Putamen (tissue), 1 donor: ENCODE measurements at places on chromosomes 11 and 22.
A peak's percentile ranks its signal among the peaks of the same experiment; 100 is the strongest.

GRCh38 chr11:120027546-120028180 lies 110.2 kb downstream of the TRIM29 start:
- no peak for DNase-seq

- DNase-seq, result no peak
Measured at GRCh38 chr11:19931771-19932369, 219.2 kb downstream of the NAV2 start.

DNA sequence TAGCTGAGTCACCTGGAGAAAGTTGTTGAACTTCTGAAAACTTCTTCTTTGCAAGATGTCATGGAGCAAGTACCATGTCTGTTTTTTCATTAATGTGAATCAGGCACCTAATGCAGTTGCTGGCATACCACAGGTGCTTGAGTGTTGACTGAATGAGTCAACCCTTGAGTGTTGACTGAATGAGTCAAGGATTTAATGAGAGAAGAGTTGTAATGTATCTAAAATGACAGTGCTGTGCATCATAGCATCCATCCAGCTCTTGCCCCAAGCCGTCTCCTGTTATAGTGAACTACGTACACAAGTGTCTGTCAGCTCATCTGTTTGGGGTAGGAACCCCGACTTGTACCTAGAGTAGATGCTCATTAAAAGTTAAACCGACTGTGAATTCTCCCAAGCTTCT lies 93.1 kb downstream of the CWC15 start:
- no peak for DNase-seq

- DNase-seq, result no peak
Measured at GRCh38 chr11:64510759-64511158, 80.3 kb upstream of the SLC22A12 start.

- peak; percentile 75 for DNase-seq
Measured at GRCh38 chr11:19742588-19743292, 30.1 kb downstream of the NAV2 start.

GRCh38 chr11:80086496-80087055 lies 645.7 kb upstream of the TENM4 start:
- DNase-seq, result no peak

DNA sequence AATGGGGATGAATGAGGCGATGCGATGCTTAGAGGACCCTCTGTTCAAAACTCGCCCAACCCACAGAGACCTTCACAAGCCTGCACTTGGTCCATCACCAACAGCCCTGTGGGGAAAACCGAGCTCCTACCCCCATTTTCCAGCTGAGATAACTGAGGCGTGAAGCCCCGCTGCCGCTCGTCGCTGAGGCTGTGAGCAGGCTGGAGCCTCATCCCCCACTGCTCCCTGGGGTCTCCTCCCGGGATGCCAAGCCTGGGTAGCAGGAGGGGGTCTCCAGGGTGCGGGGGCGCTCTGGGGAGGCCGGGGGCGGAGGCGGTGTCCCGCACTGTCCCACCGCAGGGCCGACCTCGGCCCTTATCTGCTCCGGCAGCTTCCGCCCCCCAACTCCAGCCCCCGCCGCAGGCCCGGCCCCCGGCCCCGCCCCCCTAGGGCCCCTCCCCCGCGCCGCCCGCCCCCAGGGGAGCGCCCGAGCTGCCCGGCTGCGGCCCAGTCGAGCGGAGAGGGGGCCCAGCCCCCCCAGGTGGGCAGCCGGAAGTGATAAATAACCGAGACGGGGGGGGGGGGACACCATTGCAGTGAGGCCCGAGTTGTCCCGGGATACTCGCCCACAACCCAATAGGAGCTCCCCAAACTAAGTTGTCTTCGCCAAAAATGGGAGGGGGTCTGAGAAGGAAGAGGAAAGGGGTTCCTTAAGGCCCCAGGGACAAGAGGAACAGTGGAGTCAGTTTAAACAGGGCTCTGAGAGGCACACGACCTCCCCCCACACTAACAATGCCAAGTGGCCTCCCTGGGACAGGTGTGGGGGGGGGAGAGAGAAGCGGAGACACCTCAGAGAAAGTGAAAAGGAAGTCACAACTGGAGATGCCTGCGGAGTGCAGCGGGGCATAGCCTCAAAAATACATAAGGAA lies 8.3 kb upstream of the SLC39A13 start:
- no peak for DNase-seq

- peak; percentile 50 for DNase-seq
Measured at GRCh38 chr22:40024201-40025061, 29.7 kb downstream of the FAM83F start.

DNA sequence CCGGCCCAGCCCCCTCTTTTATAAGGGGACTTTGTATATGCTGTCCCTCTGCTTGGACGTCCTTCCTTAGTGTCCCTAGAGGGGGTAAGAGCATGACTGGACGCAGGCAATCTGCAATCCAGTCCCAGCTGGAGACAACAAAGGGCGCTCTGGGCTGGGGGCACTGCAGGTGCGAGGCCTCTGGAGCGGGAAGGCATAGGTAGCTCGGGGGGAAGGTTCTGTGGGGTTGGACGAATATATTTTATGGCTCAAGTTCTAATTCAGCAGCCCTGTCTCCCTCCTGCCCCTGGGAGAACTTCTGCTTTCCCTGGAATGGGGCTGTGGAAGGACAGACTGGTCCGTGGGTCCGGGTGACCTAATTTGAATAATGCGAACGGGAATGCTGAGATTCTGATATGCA lies 40.0 kb downstream of the KCNJ4 start:
- DNase-seq, result no peak

DNA sequence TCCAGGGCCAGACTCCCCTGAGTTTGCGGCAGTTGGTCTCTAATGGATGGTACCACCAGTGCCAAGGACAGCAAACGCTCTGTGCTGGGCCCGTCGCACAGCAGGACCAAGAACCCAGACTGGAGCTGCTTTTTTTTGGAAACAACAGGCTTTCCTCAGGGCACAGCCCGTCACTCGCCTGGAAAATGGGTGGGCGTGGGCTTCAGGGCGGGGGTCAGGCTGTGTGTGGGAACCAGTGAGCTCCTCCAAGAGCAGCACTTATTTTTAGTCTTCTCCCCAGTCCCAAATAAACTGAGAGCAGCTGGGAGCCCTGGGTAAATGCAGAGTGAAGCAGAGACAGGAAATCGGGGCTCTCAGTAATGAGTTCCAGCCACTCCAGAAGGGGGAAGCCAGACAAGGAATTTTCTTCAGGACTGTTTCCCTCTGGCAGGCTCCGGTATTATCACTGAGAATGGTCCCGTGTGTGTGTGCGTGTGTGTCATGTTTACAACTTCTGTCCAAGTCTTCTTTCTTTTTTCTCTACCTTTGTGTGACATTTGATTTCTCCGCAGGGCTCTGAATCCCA lies 63.0 kb downstream of the PPFIBP2 start:
- DNase-seq, result no peak

DNA sequence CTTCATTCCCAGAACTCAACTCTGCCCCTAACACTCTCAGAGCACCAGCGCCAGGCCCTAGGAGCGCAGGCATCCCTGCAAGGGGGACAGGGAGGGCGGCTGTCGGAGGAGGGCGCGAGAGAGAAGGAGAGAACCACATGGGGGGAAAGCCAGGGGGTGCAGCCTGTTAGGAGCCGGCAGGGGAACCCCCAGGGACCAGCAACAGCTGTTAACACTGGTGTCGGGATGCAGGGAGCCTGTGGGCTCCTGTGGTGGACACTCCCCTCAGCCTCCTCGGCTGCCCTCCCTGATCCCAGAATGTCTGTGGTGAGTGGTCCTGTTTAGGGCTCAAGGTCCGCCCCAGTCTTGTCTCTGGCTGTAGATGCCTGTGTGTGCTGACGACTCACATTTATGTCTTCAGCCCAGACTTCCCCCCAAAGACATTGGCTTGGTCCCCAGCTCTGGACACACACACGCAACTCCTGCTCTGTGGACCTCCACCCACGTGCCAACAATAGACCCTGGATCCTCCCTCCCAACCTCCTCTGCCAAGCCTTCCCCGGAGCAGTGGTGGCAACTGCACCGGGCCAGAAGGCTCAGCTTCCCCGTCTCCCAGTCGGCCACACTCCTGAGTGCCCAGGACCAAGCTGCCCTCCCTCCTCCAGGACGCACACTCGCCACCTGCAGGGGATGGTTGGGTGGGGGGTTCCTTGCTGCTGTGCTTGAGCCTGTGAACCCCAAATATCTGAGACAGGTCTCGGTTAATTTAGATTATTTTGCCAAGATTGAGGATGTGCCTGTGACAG lies 817 bp upstream of the IFITM5 start:
- no peak for DNase-seq

GRCh38 chr22:22450343-22450839 lies 58.2 kb downstream of the ZNF280B start:
- no peak for DNase-seq

- no peak for DNase-seq
Measured at GRCh38 chr22:41074941-41075710, 17.3 kb upstream of the EP300 start.

- no peak for DNase-seq
Measured at GRCh38 chr11:73361953-73362776, 14.0 kb upstream of the RELT start.

- DNase-seq, result peak; percentile 86
Measured at GRCh38 chr11:113113801-113114704, 152.8 kb downstream of the NCAM1 start.

- no peak for DNase-seq
Measured at GRCh38 chr11:71223671-71224660, 28.4 kb downstream of the SHANK2 start.

DNA sequence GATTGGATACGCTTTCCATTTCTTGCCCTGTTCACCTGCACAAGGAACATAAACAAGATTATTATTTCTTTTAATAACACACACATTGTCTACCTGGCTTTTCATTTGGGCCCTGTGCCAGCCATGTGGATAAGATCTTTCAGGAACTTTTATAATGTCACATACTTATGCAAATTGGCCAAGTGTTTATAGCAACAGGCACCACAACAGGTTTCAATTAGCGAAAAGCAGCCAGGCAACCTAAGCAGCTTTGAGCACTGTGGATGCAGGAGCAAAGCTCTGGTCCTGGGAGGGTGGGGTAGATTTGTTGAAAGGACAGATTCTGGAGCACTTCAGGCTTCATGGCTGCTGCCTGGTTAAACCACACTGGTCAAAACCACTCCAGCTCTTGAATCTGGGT lies 217.4 kb downstream of the BARX2 start:
- no peak for DNase-seq

DNA sequence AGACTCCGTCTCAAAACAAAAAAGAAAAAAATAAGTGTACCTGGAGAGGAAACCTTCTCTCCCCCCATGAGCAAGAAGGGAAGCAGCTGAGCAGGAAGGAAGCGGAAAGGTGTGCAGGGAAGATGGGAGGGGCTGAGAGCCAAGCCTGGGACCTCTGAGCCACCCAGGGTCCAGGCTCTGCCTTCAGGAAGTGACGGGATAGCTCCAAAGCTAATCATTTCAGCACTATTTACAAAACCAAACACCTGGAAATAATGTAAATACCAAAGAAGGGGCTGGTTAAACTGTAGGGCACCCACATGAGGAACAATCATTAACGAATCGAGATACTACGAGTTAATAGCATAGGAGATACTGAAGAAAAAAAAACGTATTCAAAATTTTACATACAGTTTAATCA lies 27.9 kb downstream of the ARRB1 start:
- no peak for DNase-seq

DNA sequence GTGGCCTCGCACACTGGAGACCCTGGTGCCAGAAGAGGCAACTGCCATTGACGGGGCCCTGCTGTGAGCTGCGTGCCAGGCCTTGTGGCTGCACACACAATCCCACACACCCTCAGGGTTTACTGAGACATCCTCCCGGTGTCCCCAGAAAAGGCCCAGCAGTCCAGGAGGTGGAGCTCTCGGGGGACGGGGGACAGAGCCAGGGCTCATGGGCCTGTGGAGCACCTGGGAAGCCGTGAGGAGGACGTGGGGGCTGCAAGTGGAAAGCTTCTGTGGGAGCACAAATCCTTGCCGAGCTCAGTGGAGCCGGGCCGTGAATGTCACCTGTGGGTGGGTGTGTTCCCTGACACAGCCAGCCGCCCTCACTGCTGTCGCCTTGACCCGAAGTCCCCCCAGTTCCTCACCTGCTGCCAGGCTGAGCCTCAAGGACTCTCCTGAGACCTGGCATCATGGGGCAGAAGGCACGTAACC lies 609.7 kb downstream of the TBC1D22A start:
- no peak for DNase-seq

GRCh38 chr11:69716891-69717747 lies 13.3 kb upstream of the FGF19 start:
- DNase-seq, result no peak

DNA sequence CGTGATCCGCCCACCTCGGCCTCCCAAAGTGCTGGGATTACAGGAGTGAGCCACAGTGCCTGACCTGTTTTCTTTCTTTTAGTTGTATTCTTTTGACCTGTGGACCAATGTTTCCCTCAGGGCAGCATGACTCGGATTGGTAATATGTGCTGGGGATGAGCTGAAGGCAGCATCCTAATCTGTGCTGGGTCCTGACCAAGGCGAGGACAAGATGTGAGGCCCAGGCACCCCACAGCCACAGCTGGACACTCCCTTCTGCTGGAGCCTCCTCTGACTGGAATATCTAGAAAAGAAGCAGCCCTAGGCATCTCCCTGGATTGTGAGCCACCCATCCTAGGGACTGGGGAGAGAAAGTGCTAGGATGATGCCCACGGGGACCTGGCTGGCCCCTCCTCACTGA lies 105.4 kb downstream of the PDE2A start:
- DNase-seq, result no peak

DNA sequence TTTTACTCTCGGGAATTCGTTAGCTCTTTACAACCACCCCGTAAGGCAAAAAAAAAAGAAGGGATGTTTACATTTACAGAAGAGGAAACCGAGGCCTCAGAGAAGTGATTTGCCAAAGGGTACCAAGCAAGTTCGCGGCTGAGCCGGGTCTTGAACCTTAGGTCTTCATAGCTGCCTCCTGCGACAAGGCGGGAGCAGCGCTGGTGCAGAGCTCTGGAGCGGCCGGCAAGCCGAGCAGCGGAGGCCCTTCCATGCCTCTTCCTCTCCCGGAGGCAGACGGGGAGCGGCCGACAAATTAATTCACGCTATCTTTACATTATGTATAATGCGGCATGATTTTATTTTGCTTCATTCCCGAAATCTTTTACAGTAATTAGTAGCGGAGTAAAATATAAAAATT lies 536.3 kb downstream of the INSC start:
- DNase-seq, result no peak

DNA sequence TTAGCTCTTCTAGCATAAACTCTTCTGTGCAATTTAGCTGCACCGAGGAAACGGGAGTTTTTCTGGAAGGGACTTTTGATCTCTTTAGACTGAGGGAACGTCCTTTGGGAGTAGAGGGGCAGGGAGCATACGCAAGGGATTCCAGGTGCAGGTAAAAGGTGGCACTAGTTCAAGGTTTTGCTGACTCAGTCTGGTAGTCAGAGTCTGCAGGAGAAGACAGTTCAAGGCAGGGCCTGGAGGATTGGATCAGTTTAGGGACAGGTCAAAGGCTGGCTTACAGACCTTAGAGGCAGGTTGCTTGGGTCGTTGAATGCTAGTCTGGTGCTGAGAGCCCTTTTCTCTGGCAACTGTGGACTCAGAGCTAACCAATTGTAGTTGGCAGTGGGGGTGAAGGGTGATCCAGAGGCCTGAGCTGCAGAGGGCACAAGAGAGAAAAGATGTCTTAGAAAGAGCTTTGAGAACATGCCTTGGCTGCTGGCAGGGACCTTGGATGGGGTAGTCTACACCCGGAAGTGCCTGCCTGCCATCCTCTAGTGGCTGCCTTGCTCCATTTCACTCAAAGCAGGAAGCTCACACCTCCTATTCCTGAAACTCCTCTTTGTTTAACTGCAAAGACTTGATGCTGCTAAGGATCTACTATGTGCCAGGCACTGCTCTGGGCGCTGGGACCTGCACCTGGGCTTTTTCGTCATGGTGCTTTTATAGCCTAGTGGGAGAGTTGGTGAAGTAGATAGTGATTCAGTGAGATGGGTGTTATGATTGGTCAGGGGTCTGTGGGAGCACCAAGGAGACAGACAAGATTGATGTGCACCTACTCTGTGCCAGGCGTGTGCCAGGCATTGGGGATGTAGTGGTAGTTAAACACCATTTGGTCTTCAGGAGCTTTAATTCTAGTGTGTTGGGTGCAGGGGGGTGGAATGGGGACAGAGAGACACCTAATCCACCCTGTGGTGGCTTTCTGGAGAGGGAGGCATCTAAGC lies 17.1 kb downstream of the MIAT start:
- DNase-seq, result no peak
